Stimulated activated CD8-positive, alpha-beta memory T cell treated with anti-CD3 and anti-CD28 coated beads, Interleukin-15, amount 100 ng/mL, for 1 hour (primary cell): ENCODE measurements at places on chromosomes 7 and 10.

DNA sequence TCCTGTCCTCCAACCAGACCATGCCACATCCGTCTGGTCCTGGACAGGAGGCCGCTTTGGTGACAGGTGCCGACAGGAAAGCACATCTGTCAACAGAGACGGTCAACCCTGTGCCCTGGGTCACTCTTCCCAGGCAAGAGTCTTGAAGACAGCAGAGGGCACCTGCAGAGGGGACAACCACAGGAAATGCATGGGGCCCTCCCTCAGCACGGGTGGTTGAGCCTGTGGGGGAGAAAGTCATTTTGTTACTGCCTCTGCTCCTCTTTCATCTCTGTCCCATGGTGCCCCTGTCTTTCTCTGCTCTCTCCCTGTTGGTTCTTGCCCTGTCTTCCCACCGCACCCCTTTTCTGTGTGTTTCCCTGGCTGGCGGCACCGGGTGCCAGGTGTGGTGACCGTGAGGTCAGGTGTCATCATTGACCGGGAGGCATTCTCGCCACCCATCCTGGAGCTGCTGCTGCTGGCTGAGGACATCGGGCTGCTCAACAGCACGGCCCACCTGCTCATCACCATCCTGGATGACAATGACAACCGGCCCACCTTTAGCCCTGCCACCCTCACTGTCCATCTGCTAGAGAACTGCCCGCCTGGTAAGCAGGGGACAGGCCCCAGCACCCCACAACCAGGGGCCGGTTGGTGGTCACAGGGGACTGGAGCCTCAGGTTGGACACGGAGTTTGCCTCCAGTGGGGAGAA lies 17.6 kb upstream of the VSIR start:
- no peak for DNase-seq

DNA sequence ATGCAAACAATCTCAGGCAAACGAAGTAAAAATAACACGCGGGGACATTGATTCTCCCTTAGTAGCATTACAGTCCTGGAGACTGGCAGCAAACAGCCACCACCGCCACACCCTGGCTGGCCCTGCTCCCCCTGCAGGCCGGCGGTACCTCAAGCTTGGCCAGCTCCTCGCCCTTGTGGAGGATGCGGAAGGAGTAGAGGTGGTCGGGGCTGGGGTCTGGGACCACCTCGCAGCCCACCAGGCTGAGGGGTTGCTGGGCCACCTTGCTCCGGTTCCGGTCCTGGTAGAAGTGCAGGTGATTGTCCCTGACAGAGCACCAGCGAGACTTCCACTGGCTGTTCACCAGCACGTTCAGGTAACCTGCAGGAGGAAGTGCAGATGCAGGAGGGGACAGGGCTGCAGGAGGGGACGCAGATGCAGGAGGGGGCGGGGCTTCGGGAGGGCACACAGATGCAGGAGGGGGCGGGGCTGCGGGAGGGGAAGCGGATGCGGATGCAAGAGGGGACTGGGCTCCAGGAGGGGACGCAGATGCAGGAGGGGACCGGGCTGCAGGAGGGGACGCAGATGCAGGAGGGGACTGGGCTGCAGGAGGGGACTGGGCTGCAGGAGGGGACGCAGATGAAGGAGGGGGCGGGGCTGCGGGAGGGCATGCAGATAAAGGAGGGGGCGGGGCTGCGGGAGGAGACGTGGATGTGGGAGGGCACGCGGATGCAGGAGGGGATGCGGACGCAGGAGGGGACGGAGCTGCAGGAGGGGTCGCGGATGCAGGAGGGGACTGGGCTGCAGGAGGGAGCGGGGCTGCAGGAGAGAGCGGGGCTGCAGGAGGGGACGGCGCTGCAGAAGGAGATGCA lies 65.7 kb downstream of the VWA2 start:
- peak; percentile 21 for DNase-seq

- no peak for DNase-seq
Measured at GRCh38 chr10:1198453-1199344, 142.5 kb downstream of the WDR37 start.

DNA sequence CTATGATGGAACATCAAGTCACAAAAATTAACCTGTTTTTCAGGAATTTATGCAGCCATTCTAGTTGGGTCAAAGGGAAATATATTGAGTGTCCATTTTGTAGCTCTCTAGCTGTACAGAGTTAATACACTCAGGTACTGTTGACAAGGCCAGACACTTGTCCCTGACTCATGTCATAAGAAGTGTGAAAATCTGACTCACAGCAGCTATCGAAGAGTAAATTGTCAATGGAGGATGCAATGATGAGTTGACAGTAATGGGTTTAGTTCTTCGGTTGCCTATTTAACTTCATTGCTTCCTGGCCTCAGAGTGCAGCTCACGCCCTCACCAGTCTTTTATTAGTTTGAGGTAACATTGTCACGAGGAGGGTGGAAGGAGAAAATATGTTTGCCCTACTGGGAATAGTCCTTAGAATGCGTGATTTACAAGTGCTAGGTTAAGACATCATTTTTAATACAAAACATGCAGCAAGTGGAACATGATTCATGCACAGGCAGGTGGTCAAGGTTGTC lies 255.1 kb downstream of the XPNPEP1 start:
- DNase-seq: no peak

GRCh38 chr10:114686013-114686412 lies 27.9 kb upstream of the ABLIM1 start:
- no peak for DNase-seq

- DNase-seq: no peak
Measured at GRCh38 chr7:145729691-145730090, 386.9 kb upstream of the CNTNAP2 start.

DNA sequence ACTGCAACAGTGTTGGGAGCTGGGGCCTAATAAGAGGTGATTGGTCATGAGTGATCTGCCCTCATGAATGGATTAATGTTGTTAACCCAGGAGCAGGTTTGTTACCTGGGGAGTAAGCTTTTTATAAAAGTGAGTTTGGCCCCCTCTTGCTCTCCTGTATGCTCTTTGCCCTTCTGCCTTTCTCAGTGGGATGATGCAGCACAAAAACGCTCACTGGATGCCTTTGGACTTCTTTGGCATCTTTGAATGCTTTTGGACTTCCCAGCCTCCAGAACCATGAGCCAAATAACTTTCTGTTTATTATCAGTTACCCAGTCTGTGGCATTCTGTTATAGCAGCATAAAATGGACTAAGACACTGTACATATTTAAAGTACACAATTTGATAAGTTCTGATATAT lies 48.5 kb downstream of the CCDC71L start:
- DNase-seq: no peak

GRCh38 chr7:155638366-155638765 lies 6.1 kb upstream of the RBM33 start:
- no peak for DNase-seq

DNA sequence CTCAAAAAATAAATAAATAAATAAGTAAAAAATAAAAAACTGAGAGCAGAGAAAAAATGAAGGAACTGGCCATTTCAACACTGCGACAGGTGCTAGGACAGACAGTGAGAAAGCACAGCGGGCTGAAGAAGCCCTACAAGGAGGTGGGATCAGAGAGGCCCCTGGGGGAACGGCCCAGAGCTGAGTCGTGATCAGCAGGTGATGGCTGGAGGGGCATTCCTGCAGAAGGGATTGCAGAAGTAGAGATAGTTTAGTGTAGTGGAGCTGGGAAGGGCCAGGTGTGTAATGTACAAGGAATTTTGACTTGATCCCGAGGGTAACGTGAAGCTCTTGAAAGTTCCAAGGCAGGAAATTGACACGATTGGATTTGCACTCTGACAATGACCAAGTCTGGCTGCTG lies 112.1 kb downstream of the CUL2 start:
- no peak for DNase-seq

GRCh38 chr10:23099816-23100215 lies 4.4 kb downstream of the MSRB2 start:
- DNase-seq: no peak

DNA sequence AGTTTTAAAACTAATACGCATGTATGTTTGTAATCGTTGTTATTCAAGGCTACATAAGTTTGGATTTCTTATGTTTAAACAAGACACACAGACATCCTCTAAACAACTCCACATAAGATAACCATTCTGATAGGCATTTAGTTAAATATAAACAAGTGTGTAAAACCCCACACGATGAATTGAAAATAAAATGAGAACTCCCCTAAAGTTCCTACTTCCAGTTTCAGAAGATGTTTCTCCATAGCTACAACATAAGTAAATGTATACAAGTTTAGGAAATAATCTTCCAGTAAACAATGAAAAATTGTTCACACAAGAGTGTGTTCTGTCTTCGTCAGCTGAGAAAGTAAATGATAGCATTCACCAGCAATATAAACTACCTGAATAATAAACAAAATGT lies 246.8 kb downstream of the RNLS start:
- no peak for DNase-seq

DNA sequence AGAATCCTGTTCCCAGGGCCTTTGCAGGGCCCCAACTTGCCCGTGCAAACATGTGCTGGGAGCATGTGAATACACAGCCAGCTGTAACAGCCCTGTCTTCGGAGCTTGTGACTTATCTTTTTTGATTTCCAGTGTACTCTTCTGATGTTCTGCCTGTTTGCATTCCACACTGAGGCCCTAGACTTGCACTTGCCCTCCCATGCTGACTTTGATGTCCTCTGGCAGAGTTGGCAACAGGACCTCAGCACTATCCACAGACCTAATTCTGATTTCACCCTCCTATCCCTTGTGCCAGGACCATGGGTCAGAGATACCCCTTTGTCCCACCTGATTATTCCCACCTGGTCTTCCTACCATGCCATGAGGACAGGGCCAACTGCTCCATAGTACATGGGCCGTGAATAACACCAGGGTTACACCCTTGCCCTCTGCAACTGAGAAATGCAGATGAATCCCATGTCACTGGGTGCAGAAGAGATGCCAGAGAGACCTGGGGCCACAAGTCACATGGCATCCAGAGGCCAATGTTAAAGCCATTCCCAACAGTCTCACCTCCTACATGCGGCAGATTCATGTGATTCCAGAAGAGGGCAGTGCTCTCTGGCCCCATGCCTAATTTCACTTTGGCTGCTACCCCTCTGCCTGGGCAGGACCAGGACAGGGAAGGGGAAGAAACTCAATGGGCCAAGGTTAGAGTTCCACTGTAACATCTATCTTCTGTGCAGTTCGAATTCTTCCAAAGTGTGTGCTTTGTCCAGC lies 43.0 kb downstream of the SCRN1 start:
- no peak for DNase-seq

DNA sequence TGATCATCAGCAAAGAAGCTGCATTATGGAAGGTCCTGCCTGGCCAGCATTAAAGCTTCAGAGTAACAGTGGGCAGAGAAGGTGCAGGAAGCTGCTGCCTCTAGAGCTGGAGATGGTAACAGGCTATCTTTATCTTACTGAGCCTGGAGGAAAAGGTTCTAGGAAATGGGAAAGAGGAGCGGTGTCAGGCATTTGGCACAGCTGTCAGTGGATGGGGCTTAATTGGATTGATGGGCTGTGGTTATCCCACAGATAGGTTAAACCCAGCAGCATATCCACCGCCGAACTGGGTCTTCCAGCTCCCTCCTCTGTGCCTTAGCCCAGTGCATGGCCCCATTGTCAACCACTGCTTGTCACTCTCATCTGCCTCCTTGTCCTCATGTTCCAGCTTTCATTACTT lies 127.6 kb downstream of the CCNY start:
- DNase-seq: no peak
